ENCODE measurements at places on chromosomes 1 and 21.

DNA sequence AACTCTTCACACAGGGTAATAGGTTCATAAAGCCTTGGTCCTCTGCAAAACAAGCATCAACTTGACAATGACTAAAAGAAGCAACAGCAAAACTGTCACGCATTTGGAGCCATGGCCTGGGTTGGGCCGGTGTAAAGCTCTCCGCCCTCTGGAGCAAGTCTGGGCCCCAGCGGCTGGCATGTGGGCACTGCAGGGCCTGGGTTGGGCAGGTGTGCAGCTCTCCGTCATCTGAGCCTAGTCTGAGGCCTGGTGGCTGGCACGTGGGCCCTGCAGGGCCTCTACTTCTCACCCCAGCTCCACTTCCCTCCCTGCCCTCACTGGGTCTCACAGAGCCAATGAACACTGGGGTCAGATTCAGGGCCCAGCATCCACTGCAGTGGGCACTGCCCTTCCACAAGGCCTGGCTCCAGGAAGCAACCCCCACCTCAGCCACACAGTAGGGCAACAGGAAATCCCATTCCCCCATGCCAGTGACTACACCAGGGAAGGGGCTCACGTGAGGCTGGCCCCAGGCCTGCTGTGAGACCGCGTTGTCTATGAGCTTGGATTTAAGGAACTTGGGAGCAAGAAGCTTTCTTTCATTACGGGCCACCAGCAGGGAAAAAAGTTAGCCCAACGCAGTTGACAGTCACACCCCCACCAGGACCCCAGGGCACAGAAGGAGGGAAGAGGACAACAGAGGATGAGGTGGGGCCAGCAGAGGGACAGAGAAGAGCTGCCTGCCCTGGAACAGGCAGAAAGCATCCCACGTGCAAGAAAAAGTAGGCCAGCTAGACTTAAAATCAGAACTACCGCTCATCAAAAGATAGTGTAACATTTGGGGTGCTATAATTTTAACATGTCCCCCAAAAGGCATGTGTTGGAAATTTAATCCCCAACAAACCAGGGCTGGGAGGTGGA is 52.7 kb downstream of the NPHP4 start:
- no peak for DNase-seq

DNA sequence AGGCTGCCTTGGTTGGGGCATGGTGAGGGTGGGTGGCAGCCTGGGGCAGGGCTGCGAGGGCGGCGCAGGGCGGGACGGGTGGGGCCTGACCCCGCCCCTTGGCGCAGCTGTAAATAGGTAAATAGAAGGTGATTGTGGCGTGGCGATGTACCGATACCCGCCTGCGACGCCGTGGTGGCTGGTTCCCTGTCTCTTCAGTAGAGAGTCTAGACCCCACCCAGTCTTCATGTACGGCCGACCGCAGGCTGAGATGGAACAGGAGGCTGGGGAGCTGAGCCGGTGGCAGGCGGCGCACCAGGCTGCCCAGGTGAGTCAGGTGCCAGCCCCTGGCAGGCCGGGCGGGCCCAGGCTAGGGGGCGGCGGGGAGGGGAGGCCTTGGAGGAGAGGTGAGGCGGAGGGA is at the start of gene KLF17:
Gene KLF17, plus strand, starts transcription at position 140 of the 400 bp plus-strand sequence. Its CDS starts 87 bp downstream, at position 227.
- no peak for DNase-seq

DNA sequence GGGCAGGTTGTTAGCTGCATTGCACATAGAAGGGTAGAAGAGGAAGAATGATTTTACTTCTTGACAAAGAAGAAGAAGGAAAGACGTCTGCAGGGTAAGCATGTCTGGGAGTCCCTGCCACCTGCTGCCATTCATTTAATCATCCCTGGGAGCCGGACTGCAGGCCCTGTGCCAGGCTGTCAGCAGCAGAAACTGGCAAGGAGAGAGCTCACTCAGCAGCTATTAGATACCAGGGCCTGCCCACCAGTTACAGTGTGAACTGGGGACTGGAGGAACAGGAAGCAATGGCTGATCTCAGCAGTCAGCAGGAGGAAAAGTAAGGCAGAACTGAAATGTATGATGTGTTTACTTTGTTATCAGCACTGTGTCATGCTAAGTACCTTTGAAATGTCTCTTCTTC is 75.7 kb upstream of the C1orf87 start:
- no peak for DNase-seq

GRCh38 chr1:215875712-215876111 is 308.6 kb downstream of the KCTD3 start:
- DNase-seq: no peak

- no peak for DNase-seq
Observed at GRCh38 chr1:8572106-8572505, 245.3 kb downstream of the RERE start.

Measured in putamen (tissue), 1 donor.